ENCODE measurements at places on chromosomes 6 and 20. TPM values are rescaled to one million over a fixed set of nuclear protein-coding genes. Genes with fewer than 3 reads are reported as not detected.

Gene LKAAEAR1
- polyA plus RNA-seq = not detected

Gene SOX12
- polyA plus RNA-seq = 35.2 TPM

DNA sequence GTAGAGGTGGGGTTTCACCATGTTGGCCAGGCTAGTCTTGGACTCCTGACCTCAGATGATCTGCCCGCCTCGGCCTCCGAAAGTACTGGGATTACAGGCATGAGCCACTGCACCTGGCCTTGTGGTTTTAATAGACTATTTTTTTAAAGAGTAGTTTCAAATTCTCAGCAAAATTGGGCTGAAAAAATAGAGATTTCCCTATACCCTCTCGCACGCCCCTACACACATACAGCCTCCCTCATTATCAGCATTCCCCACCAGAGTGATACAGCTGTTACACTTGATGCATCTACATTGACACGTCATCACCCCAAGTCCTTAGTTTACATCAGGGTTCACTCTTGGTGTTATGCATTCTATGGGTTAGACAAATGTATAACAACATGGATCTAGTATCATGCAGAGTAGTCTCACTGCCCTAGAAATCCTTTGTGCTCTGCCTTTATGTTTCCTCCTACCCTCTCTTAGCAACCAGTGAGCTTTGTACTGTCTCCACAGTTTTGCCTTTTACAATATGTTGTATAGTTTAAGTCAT is 103.6 kb downstream of the CDYL start:
- no peak for DNase-seq

GRCh38 chr6:89970609-89971337 is 76.5 kb downstream of the GJA10 start:
- DNase-seq = peak; percentile 54

DNA sequence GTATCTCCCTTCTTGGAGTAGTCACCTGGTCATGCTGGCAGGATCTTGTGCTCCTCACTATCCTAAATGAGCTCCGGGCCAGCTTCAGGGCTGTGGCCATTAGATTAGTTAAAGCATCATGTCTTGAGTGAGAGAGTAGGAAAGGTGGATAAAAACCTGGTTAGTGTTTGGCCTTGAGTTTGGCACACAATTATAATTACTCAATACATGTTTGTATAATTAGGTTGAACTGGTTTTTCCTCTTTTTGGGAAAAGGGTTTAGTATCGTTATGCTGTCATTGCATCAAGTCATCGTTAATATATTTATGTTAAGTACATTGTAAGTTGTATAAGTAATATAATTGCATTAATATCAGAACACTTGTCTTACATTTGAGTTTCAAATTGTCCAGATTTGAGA is 126.3 kb downstream of the CDKAL1 start:
- no peak for DNase-seq

Gene TREML4
- polyA plus RNA-seq = not detected

GRCh38 chr6:130240232-130240631 is 17.5 kb upstream of the SAMD3 start:
- no peak for DNase-seq

Data from renal cortex interstitium (tissue), 15 donors.